Stimulated activated CD8-positive, alpha-beta memory T cell treated with anti-CD3 and anti-CD28 coated beads, Interleukin-12 subunit alpha, Interleukin-12 subunit beta, amount 100 ng/mL, for 1 hour (primary cell): ENCODE measurements at places on chromosomes 6 and 20.

DNA sequence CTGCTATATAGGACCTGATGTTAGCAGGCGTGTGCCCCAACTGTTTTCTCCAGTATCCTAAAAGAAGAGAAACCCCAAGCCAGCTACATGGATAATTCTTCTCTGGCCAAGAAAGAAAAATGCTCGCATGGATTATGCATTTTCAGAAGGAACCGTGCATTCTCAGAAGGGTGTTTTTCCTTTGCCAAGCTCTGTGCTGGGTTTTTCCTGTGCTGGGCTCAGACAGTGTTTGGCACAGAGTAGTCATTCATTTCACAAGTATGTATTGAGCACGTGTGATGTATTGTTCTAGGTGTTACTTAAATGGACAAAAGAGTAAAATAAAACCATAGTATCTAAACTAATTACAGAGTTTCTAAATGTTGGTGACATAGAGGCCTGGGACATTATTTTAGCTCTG, 62.7 kb upstream of the ZNF133 start:
- DNase-seq, result no peak

- DNase-seq, result no peak
Observed at GRCh38 chr6:16851044-16851540, 89.8 kb upstream of the ATXN1 start.

GRCh38 chr6:89287351-89288028, 27.6 kb downstream of the GABRR2 start:
- DNase-seq, result no peak

- no peak for DNase-seq
Observed at GRCh38 chr6:39973661-39974060, 39.4 kb upstream of the MOCS1 start.

DNA sequence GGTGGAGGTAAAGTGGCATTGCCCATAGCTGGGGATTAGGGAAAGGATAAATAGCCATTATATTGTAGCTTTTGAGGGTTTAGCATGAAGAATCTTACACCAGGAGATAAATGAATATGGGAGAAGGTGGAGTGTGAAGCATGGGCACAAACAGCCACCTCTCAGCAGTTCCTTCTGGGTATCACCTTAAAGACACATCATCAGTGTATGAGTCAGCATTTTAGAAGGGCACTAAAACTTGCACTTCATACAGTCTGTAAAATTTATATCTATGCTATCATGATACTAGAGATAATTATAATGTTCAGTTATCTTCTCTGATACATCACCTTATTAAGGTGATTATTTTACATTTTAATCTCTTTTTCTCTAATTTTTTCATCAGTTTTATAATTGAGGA, 25.3 kb downstream of the SLC35A1 start:
- no peak for DNase-seq

- DNase-seq, result no peak
Observed at GRCh38 chr6:155011809-155012291, 16.7 kb downstream of the TIAM2 start.

- DNase-seq, result no peak
Observed at GRCh38 chr6:45132059-45132458, 196.1 kb upstream of the RUNX2 start.

GRCh38 chr6:152975204-152975915, 7.5 kb downstream of the FBXO5 start:
- DNase-seq, result no peak

DNA sequence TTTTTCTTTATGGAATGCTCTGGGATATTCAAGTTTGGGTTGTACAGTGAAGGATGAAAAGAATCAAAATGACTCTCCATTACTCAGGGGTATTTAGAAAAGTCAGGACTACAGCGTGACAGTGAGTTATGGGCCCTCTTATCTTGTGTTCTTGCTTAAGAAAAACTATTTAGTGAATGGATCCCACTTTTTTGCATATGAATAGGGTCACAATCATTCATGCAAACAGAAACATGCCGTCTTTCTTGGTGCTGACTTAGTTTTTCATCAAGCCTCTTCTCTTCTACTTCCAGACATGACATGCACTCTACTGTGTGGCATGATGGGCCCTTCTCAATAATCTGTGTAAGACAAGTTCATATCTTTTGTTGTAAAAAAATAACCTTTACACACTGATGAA, 488.4 kb upstream of the MMS22L start:
- DNase-seq, result no peak

DNA sequence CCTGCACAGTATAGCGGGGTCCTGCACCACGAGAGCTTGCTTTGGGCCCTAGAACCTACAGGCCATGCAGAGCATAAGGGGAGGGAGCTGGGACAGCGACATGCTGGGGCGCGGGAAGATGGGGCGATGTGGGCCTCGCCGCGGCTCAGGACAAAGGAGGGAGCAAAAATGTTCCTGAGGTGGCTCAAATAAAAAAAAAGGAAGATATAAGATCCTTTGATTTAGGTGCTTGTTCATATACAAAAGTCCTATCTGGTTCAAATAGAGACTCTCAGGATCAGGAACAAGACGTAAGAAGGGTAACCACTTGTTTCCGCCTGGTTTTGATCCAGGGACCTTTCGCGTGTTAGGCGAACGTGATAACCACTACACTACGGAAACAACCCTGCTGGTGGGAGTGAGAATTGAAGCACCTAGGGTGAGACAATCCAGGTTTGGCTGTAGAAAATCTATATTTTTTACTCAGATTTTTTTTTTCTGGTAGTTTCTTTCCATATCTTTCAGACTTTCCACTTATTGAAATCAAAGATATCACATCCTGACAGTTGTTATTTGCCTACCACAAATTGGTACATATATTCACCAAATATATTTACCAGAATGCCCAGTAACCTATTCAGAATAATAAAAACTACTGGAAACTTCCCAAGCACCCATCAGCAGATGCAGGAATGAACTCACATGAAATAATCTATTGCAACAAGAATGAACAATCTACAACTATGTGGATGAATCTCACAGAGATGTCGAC, 177.9 kb upstream of the ZNF184 start:
- DNase-seq, result no peak
